ENCODE measurements at places on chromosomes 7 and 10.
A peak's percentile ranks its signal among the peaks of the same experiment; 100 is the strongest.

DNA sequence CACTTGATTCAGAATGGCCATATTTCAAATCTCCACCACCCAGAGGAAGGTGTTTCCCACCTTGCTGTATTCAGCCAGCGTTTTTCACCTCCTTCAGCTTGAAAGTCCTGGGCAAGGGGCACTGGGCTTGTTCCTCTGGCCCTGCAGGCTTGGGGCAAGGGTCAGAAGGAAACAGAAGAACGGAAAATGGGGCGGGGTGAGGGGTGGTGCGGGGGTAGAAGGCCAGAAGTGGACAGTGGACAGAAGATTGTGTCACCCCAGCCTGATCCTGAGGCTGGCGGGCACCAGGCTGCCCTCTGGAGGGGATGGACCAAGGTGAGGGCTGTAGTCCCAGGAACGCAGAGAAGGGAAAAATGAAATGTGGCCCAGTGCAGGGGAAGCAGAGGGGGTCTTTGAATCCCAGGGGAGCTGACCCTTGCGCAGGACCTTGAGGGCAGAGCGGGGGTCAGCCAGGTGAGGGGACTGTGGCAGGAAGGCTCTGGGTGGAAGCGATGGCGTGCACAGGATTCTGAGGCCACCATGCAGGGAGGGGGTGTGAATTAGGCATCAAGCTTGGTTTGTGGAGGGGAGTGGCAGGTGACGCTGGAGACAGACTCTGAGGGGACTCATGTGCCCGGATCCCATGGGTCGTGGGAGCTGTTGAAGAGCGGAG lies 23.0 kb downstream of the TMEM120A start:
- no peak for DNase-seq

DNA sequence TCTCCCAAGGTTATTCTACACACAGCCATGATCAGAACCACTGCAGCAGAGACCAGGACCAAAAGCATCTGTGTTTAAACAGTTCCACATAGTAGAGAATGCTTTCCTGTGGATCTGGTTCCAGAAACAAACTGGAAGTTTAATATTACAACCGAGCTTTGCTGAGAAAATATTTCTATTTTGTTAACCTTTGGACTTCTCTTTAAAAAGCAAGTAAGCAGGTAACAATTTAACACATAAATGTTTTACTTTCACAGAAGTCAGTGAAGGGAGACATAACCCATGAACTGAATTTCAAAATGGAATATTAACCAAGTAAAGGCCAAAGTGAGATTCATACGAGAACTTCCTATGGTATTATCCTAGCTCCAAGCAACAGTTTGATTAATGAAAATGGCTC lies 98.6 kb upstream of the PHYHIPL start:
- DNase-seq = no peak

DNA sequence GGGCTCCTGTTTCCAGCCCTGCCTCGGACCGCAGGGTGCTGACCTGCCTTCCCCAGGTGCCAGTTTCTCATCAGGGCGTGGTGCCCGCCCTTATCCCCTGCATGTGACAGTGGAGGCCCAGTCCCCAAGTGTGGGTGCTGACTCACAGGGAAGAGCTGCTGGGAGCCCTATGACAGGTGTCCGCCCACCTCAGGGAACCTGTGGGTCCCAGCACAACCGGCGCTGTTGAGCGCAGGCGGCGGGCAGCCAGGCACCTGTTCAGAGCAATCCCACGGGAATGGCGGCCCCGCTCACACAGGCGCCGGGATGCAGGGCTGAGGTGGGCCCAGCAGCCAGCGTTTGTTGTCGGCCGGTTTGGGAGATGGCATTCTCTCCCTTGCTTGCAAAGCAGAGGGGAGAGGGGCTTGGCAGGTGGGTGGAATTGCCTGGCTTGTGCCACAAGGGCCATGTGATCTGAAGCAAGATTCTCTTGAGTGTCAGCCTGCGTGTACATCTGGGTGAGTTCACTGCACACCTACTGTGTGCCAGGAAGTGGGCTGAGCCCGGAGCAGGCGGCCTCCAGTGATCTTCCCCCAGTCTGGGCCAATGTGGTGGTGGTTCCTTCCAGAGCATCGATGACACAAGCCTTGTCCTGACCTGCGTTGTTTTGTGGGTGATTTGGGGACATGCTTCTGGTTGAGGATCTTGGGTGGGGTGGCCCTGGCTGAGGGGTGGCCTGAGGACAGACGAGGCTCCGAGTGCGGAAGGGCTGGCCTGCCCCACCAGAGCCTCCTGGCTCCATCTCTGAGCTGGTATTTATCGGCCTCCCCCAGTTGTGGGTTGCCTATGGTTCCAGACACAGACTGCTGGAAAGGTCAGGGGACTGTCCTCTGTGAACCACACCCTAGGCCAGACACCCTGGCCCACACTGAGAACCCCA lies 2.4 kb downstream of the PWWP2B start:
- DNase-seq = no peak

DNA sequence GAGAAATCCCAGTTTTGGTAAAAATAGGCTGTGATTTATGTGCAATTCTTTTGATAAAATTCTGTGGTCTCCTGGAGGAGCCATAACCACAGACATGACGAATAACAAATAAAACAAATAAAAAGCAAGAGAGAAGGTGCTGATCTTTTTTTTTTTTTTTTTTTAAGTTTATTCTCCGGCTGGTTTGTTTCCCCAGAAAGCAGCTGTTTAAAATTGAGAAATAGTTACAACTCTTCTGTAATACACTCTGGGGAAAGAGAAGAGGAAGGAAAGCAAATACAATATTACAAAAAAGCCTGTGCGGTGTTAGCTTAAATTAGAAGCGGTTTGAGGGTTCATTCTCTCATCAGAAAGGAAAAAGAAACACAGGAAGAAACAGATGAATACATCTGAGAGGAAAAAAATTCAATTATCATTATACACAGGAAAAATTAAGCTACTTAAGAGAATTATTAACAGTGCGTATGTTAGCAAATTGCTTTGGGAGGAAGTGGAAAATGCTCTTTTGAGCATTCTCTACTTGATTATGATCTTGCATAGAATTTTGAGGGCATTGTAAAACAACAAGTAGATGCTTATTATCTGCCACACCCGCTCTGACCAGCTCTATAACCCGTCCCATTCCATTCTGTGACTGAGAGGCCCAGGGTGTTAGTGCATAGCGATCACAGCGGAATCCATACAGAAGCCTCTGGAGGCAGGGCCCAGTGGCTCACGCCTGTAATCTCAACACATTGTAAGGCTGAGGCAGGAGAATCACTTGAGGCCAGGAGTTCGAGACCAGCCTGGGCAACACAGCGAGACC lies 40.6 kb upstream of the WAC start:
- DNase-seq = no peak

DNA sequence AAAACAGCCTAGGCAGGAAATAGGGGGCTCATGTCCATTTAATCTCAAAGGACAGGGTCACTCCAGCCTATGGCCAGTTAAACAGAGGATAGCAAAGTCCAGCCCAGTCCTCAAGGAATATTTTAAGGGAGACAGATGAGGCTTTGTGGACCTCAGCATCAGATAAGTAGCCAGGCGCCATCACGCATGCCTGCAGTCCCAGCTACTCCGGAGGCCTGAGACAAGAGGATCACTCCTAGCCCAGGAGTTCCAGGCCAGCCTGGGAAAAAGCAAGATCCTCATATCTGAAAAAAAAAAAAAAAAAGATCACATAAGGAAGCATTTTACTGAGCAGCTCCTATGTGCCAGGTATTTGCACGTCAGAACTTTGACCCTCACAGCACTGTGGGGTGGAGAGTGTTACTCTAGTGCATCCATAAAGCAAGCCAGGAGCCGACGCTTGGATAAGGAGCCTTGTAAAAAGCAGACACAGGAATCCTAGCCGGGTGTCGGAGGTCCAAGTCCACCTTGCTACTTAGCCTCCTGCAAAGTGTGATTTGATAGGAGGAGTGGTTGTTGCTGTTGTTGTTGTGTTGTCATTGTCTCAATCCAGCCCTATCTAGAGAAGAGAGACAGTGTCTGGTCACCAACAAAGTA lies 61.8 kb upstream of the DOCK1 start:
- no peak for DNase-seq

DNA sequence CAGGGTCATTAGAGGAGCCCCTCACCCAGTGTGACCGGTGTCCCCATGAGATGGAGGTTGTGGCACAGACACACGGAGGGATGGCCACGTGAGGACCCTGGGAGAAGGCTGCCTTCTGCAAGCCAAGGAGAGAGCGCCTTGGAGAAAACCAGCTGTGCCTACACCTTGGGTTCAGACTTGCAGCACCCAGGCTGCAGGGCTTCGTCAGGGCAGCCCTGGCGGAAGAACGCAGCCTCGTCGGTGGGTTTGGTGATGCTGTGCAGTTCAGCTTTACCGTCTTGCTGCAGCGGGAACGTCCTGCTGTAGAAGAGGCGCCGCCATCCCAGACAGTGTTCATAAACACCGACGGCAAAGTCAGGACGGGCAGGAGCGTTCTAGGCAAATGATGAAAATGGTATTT lies 89.3 kb downstream of the MGMT start:
- no peak for DNase-seq

DNA sequence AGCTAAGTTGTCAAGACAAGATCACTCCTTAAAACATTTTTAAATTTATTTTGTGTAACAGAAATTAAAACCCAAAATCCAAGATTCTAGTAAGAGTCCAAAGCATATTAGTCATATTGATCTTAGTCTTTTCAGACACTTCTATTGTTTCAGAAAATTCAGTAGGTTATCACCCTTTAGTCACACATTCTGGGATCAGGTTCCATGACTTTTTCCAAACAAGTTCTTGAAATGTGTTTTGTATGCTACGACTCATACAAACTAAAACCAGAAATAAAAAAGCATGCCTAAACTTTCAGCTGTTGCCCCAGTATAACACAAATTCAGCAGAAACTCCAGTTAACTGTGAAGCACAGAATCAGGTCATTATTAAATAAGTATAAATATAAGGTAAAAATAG lies 10.7 kb downstream of the SEMA3D start:
- no peak for DNase-seq

GRCh38 chr10:132690821-132691610 lies 94.9 kb downstream of the NKX6-2 start:
- no peak for DNase-seq

DNA sequence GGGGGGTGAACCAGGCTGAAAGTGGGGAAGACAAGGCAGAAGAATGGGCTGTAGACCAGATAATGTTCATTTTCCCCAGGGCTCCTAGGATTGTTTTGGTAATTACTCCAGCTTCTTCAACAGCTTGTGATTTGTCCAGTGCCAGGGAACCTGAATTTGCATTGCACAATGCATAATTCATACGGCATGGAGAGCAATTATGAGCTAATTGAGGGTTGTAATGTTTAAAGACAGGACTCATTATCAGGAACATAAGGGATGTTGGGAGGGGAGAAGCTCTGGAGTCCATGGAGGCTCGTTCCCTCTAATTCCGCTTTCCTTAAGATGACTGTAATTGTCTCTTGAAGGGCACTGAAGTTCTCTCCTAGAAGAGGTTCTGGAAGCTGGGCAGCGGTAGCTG lies 405.0 kb upstream of the ZMIZ1 start:
- DNase-seq = no peak

GRCh38 chr10:71597821-71598498 lies 121.6 kb downstream of the C10orf105 start:
- DNase-seq = no peak

DNA sequence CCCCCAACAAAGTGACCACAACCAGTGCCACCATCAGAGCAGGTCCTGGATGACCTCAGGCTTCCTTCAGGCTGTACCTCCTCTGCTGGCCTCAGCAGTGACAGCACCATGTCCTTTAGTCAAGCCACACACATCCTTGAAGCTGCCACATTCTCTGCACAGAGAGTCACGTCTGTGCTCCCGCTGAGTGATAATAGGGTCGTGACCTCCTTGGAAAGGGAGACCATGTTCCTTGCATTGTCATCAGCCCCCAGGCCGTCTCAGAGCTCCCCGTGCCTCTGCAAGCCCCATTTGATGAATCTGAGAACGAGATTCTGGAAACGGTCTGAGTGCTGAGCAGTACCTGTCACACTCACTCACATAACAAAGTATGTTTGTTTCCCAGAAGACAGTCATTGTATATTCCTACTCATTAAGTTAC lies 106.5 kb upstream of the PRR15 start:
- DNase-seq = no peak

- no peak for DNase-seq
These were observed 224.3 kb downstream of the THSD7A start for GRCh38 chr7:11607686-11608085.

- no peak for DNase-seq
These were observed 30.7 kb downstream of the ERCC6 start for GRCh38 chr10:49508249-49508648.

DNA sequence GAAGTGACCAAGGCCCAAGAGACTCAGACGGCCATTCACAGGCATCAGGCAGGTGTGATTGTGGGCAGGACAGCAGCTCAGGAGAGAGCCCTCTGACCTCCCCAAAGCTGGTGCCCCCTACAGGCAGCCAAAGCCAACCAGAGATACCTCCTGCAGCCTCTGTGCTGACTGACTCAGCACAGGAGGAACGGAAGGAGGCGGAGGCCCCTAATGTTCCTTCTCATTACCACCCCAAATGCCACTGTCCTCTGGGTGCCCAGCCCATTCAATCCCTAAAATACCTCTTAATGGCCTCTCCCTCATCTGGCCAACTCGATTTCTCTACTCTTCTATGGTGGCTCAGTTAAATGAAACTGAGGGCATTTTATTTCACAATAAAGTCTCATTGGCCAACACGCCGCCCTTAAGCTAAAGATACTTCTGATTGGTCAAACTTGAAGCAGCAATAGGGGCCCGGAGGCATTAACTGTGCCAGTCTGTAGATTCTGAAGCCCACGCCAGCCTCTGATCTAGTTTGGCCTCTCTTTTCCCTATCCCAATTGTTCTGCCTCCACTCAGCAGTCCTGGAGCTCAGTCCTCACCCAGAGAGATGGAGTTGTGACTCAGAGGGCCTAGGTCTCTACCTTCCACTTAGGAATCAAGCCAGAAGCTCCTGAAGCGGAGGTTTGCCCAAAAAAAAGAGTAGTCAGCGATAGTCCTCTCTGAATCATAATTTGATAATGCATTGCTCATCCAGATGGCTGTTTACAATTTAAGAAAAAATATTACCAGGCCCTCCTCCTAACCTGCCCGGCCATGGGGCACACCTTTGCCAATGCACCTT lies 1.2 kb downstream of the CYREN start:
- peak; percentile 86 for DNase-seq

- DNase-seq = no peak
These were observed 59.9 kb upstream of the INPP5A start for GRCh38 chr10:132477398-132478340.

GRCh38 chr7:26147030-26147429 lies 5.0 kb upstream of the NFE2L3 start:
- DNase-seq = no peak

DNA sequence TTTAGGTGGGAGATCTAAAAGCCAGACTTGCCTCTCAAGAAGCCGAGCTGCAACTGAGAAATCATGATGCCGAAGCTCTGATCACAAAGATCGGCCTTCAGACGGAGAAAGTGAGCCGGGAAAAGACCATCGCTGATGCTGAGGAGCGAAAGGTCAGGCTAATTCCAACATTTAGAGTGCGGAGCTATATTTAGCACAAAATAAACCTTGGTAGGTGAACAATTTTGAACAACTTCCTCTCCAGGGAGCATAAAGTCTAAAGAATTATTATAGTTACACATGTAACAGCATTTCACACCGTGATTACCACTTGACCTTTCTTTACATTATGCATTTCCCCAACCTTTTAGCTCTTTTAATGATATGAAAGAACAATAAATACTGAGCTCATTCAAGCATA lies 166.7 kb downstream of the CDCA7L start:
- DNase-seq = no peak

- no peak for DNase-seq
These were observed 80.4 kb downstream of the UBE3C start for GRCh38 chr7:157219154-157219553.

- no peak for DNase-seq
These were observed 47.2 kb downstream of the FAM107B start for GRCh38 chr10:14727465-14727864.

GRCh38 chr10:60397792-60398191 lies 8.1 kb upstream of the ANK3 start:
- no peak for DNase-seq

- no peak for DNase-seq
These were observed 743.3 kb downstream of the GRID1 start for GRCh38 chr10:85623342-85623741.
